ENCODE measurements at places on chromosomes 6 and 20.

GRCh38 chr6:149960488-149960887, 3.3 kb upstream of the ULBP1 start:
- DNase-seq = no peak

DNA sequence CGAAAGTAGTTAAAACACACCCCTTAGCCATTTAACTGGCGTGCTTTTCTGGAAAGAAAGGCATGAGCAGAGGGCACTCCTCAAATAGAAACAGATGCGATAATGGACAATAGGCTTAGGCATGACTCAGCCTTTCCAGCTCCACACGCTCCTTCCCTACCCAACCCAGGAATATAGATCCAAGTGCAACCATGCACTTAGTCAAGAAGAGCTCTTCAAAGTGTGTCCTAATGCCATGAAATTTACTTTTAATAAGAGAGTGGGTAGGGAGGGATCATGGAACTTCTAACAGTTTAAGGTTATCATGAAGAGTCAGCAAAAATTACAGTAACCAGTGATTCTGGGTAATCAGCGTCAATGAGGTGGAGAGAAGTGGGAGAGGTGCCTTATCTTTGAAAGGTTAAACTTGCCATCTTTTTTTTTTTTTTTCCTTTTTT, 2.4 kb upstream of the EFHC1 start:
- no peak for DNase-seq

DNA sequence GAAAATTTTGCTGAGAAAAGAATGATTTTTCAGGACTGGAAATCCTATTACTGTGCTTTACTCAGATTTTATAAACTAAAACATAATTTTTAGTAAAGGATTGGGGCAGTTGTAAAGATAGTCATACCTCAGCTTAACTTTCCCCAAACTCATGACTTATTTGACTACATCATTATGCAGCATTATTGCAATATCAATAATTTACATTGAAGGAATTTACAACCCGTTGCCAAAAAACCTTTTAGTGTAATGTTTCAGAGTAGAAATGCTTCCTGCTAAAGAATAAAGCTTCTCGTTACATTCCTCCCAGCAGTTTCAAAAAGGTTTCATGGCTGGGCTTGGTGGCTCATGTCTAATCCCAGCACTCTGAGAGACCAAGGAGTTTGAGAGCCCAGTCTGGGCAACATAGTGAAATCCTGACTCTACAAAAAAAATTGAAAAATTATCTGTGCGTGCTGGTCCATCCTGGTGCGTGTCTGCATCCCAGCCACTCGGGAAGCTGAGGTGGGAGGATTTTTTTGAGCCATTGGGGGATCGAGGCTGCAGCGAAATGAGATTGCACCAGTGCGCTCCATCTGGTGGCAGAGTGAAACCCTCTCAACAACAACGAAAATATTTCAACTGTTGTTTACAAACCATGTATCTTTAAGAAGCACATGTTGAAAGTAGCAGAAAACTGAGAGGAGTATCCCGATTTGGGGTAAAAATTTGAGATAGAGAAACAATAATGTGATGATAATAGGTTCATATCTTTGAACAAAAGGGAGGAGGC, 4.4 kb downstream of the AMD1 start:
- DNase-seq = no peak

DNA sequence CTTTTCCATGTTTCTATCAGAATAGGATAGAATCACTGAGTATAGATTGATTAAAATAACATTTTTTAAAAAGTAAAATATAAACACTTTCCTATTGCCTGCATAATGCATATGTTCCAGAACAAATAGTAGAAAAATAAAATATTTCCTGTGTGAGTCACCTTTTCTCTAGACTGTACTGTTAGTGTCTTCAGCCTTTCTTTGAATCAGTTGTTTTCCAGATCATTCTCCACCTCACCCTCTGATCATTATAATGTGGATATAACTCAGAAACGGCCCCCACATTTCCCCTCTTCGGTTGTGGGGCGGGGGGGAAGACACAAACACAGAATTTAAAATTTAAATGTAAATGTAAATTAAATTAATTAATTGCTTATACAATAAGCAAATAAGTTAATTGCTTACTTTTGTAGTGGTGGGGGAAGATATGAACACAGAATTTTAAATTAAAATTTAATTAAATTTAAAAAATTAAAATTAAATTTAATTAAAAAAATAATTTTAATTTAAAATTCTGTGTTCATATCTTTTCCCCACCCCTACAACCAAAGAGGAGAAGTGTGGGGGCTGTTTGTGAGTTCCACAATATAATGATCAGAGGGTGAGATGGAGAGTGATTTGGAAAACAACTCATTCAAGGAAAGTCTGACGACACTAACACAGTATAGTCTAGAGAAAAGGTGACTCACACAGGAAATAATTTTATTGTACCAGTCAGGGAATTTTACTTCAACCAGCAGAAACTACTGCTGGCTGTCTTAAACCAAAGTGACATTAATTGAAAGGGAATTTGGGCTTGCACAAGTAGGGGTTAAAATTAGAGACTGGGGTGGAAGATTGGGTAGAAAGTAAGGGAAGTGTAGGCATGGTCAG, 37.1 kb upstream of the PROKR2 start:
- DNase-seq = no peak

GRCh38 chr6:2731281-2731909, 19.3 kb downstream of the MYLK4 start:
- DNase-seq = no peak

DNA sequence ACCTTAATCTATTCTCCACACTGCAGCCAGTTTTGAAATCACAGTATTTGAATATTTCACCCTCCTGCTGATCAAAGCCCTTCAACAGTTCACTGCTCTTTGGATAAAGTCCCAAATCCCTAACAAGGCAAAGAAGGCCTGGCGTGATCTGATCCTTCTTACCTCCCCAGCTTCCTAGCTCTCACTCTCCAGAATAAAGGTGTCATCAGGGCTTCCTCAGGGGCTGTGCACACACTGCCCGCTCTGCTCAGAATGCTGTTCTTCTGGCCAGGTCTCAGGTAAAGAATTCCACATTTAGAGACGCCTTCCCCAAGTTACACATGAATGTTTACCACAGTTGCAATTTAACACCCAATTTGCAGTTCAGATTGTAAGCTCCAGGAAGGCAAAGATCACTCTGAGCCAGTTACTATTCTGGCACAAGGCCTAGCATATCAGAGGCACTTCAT, 58.9 kb upstream of the MCM9 start:
- DNase-seq = no peak

DNA sequence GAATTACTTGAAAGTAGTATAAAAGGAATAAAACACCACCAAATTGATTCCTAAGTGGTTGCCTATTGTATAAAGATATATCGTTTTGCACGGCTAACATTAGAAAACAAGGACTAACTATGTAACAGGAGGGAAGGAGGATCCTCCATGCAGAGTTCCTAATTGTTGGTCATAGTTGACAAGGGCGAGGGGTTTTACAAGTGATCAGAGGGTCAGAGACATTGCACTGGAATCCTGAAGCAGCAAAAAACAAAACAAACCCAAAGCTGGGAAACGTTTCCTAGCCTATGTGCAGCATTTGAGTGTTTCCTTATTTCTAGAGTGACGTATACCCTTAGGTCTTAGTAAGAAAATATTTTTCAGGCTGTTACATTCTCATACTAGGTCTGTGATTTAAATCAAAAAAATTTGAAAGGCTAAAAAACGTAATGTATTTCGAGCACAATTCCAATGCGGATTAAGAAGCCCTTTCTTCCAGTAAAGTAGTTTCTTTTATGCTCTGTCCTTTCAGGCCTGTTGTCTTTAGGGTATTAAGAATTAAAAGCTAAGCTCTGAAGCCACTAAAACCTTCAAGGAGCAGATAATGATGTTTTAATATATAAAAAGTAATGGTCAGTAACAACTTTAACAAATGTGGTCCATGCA, 373.8 kb upstream of the MMS22L start:
- no peak for DNase-seq

DNA sequence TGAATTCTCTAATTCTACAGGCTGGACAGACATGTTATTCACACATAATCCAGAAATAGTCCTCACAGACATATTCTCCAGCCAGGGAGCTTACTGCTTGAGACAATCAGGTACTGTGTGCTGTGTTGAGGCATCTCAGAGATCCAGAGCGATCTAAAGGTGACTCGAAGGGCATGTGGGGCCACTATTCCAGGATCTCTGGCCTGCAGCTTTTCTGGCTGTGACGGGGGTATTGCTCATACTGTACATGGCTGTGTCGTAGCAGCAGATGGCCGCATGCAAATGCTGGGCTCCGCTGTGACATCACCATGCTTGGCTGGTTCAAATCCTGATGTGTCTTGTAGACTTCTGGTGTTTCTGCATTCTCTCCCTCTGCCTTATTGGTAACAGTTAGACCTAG, 37.8 kb downstream of the CD109 start:
- DNase-seq = no peak

DNA sequence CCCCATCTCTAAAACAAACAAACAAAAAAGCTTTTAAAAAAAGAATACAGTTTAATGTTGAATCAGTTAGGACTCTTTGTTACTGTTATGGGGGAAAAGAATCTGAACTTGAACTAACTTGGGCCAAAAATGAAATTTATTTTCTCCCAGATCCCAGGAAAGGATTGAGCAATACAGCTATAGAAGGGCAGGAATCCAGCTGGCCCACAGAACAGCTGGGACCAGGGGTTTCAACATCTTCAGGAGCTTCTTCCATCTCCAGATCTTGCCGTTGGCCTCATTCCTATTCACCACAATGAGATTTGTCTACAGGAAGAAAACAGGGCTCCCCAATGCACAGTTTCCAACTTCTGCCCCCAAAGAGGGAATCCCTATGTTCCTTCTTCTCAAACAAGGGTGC, 43.2 kb upstream of the AKAP12 start:
- no peak for DNase-seq

DNA sequence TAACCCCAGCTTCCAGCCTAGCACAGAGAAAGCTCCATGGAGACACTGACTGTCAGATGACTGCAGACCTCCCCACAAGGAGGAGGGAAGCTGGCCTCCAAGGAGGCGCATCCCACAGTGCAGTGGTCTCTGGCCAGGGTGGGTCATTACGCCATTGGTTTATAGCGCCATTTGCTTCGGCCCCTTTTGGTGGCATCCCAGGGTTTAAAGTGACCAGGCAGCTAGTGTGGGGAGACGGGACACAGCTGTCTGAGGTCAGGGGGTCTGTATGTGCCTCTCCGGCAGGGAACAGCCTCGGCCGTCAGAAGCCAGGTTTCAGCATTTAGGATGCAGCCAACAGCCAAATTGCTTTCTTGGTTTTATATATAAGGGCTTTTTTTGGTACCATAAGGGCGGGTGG, 15.8 kb upstream of the PMEPA1 start:
- no peak for DNase-seq

DNA sequence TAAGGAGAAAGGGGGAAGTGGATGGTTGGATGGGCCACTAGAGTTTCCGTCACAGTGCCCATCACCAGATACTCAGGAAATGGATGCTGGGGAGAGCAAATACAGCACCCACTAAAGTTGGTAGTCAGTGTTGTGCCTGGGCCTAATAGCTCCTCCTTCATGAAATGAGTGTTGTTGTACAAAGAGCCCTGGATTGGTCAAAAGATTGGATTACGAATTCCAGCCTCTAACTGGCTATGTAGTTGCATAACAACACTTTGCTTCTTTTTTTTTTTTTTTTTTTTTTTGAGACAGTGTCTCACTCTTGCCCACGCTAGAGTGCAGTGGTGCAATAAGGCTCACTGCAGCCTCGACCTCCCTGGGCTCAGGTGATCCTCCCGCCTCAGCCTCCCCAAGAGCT, 27.4 kb downstream of the KCNG1 start:
- DNase-seq = no peak

DNA sequence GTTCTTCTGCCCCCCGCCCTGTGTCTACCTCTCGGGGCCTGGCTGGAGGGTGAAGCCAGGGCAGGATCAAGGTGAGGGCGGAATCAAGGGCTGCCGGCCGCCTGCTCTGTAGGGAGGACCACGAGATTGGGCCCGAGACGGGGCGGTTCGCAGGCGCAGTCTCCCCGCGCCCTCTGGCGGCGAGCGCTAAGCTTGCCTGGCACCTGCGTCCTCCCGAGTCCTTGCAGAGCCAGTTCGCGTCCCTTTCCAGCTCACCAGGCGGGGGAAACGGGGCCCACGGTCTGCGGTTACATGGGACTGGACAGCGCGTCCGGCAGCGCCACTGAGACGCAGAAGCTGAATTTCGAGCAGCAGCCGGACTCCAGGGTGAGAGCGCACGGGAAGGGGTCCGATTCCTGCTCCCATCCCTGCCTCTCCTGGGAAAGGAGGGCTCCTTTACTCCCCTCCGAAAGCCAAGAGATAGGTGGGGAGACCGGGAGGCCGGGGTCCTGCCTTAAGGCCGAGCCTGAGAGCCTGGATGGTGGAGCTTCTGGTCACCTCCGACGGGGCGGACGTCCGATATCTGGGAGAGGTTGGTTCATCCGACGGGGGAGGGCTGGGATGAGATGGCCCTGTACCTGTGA, 3.6 kb upstream of the MATN4 start:
- DNase-seq = no peak

GRCh38 chr6:168016721-168017525, 19.5 kb downstream of the KIF25 start:
- DNase-seq = no peak

GRCh38 chr20:36827541-36828279, 48.2 kb upstream of the TLDC2 start:
- no peak for DNase-seq

DNA sequence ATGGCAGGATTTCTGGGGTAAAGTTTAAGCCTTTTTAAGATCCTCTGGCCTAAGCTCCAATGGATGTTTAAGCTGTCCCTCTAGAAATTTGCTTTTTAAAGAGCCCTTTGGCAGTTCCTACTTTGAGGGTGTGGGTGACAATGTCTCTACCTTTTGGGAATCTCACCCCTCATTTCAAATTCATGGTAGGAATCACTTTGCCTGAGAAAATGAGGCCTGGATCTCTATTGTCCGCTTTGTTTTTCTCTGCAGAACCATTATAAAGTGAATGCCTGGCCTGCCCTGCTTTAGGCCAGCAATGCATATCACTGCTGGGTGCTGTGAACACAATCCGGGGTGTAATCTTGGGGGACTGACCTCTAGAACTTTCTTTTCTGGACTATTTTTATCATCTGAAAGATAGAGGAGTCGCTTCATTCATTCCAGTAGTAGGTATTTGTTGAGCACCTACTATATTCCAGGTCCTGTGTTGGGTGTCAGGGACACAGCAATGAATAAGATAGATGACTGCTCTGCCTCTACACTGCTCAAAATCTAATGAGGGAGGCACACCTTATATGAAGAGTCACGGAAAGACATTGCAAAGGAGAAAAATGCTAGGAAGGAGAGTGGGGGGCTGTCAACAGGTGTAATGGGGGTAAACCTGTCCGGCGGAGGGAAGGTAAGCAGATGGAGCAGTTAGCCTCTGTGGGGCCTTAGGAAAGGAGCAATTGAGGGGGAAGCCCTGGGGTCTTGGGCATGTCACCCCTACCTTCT, 8.6 kb upstream of the COMMD7 start:
- no peak for DNase-seq

DNA sequence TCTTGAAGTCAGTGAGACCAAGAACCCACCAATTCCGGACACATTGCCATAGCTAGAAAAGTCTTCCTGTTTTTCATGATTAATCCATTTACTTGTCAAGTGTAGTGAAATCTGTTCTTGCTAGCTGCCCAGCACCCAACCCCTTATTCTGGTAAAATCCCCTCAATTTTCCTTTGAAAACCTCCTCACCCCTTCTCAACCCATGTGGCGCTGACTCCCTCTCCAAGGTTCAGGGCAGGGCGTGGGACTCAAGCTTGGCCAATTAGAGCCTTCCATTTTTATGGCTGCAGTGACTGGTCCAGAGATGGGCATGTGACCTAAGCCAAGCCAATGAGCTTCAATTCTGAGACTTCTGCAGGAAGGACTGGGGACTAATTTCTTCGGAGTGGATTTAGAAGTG, 9.8 kb upstream of the ZBP1 start:
- DNase-seq = no peak
